Activated CD8-positive, alpha-beta memory T cell treated with anti-CD3 and anti-CD28 coated beads, Interleukin-2, amount 10 ng/mL, durations not matched to agents 7 days and 5 days (primary cell): ENCODE measurements at places on chromosomes 12 and 14. TPM values are rescaled to one million over a fixed set of nuclear protein-coding genes. Genes with fewer than 3 reads are reported as not detected.

DNA sequence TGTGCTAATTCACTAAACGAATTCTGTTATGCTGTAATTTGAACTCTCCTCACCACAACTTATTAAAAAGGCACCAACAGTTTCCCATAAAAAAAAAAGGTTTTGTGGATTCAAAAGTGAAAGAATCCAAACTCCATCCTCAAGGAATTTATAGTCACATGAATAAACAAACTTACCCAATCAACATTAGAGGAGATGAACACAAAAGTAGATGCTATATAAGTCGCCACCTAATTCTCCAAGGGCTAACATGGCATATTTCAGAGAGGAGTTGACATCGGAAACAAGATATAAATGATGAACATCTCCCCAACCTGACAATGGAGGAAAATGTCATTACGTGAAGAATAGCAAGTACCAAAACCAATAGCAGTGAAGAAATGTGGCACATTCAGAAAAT, 265.5 kb upstream of the PRKD1 start:
- DNase-seq = no peak

DNA sequence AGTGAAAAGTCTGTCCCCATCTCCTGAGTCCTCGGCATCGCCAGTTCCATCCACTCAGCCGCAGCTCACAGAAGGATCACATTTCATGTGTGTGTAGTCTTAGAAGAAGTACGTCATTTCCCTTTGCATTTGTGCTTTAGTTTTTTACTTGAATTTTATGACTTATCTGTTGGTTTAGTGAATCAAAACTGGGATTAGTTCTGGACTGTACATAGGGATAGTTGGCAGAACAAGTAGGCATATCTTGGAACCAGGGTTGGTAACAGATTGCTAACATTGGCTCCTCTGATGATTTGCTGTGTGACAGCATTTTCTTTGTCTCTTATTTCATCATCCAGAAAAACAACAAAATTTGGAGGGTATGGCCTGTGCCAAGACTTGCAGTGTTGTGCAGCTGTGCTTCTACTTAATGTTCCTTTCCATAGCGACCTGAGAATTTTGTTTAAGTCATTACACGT, 69.6 kb upstream of the AEBP2 start:
- no peak for DNase-seq

The KRT7 gene
- 4.7 TPM for total RNA-seq

DNA sequence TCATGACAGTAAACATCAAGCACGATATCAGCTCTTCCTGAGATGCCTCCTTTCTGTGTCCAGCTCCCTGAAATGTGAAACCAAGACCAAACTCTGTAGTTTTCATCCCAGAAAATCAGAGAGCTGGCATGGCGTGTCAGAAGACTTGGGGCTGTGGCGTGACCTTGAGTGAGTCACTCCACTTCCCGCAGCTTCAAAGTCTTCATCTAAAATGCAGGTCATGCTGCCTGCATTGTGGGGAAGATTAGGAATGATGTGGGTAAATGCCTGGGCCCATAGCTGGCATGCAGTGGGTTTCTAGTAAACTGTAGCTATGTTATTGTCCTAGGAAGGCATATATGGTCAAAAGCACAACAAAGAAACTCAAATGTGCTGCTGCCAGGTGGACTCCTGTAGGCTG, 28.8 kb downstream of the OAS2 start:
- no peak for DNase-seq

DNA sequence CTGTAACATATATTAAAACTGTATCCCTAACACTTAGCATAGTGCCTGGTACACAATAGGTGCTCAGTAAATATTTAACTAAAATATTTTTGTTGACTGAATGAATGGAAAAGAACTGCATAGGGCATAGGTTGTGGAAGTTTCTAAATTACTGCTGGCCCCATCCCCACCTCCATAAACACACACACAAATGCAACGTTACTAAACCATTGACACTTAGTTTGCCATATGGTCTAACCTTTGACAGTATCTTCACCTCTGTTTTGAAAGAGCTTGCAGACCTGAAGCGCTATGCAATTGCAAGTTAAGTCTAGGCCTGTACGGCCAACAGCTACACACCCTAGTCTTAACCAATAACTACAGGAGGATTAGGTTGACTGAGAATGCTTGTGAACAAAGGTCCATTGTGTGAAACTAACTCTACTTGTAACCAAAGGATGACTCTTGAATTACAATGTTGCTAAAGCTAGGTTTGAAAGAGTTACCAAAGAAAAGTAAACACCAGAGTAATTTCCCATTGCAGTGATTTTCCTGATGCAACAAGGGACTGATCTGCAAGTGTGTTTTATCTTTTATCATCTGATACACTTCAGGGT, 924 bp upstream of the MANSC1 start:
- DNase-seq = no peak

DNA sequence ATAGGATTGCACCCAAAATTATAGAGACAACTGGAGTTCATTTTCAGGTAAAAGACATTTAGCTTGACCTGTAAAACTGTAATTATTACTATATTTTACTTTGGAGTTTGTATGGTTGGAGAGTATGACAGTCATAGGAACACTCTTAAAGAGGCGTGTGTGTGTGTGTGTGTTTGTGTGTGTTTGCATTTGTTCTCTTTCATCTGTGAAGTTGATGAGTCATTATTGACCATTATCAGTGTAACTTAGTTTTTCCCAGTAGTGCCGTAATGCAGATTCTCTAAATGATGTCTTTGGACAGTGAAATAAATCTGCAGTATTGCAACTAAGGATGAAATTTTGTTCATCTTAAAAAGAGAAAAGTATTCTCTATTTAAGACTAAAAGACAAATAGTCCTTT, 13.0 kb downstream of the WASHC4 start:
- no peak for DNase-seq

DNA sequence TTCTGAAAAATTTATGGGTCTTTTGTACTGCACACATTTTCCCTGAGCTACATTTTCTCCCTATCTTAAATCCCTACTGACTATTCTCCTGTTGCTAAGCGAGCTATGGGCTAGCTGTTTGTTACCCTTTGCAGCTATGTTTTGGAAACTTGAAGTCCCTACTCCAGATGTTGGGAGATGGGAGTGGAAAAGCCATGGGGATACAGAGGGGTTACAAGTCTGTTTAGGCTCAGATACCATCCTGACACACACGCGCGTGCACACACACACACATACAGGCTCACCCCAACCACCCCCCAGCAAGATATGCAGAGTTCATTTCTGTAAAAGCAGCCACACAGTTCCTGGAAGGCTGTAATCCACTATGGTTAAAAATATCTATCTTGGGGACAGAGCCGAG, 15.8 kb downstream of the ATP5MC2 start:
- no peak for DNase-seq

GRCh38 chr12:102483466-102483865, 3.1 kb upstream of the IGF1 start:
- DNase-seq = no peak

DNA sequence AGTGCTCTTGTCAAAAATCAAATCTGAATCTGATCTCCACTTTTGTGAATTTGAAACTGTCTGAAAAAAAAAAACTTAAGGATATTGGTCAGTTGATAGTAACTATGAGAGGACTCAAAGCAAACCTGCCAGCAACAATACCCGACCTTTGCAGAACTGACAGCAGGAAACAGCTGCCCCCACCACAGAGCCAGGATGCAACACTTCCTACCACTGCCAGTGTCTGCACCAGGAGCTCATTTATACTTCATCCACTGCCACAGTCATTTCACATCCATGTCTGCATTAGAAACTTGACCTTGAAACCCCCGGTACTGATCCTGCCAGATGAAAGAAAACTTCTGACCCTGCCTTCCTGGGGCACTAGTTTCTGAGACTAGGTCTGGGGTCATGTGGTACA, 27.4 kb upstream of the RXYLT1 start:
- DNase-seq = peak; percentile 69

DNA sequence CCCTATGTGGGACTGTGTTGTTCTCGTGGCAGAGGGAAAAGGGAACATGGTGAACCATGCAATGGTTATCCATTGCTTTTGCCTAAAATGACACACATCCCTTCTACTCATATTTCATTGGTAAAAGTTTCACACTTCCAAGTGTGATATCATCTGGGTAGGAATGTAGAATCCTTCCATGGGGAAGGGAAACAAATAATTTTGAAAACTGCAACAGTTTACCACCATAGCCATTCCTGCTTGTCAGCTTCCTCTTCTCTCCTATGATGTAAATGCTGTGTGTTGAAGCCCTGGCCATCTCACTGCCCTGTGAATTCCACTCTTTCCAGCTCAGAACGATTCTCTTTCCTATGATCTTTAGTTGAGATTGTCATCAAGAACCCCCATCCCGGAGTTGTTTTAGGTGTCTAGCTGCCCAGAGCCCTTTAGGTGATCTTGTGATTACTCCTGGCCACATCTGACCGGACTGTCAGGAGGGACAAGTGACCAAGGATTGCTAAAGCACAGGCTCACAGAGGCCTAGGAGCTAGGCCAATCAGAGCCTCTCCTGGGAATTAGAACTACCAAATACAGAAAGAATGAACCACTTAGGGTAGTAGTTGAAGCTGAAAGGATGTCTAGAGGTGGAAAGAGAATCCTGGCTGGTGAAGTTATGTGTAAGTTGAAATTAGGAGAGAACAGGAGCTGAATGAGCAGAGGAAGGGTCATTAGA, 84.6 kb downstream of the VCPKMT start:
- DNase-seq = no peak

The MYH6 gene
- total RNA-seq = 0.23 TPM

The CFAP54 gene
- 1.4 TPM for total RNA-seq

GRCh38 chr12:117033382-117034221, 65.6 kb downstream of the TESC start:
- DNase-seq = no peak

- DNase-seq = no peak
Observed at GRCh38 chr14:99675951-99676350, 8.1 kb upstream of the CYP46A1 start.

DNA sequence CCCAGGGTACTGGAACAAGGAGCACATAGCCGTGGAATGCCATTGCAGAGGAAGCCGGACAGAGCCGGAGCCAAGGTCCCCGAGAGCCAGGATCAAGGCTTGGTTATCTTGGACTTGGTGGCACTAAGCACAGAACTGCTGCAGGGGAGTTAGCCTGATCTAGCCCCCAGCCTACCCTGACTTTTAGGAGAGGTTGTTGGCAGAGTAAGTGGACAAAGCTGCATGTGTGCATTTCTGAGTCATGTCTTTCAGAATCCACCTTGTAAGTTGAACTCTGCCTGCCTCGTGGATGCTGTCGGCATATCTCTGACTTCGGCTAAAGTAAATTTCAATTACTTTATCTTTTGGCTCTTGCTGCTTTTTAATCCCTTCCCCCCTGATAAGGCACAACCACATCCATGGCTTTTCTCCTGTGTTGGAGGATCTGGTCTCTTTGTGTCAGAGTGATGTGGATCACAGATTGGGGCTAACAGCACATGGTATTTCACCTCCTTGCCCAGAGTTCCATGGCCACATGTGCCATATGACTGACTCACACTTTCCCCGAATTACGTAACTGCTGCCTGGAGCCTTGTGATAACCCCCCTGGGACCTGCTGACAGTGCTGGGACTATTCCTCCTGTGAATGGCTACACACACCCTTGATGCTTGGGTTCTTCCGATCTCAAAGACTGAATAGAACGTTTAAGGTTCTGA, 240.3 kb downstream of the EMP1 start:
- DNase-seq = no peak

DNA sequence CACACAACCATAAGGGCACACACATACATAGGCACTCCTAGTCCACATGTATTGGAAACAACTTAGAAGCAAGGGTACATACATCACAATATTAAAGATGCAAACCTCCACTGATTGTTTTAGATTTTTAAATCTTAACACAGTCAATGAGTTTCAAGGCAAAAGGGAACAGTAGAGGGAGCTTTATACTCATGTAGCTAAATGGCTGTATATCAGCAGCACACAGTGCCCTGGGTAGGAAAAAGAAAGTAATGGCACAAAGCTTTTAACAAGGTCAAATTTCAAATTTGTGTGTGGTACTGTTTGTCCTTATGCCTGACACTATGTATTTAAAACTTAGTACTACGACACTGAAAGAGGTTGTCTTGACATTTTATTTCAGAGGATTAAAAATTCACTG, 262.0 kb downstream of the MED13L start:
- no peak for DNase-seq

GRCh38 chr12:94712815-94713515, 62.6 kb upstream of the TMCC3 start:
- DNase-seq = no peak

The AQP6 gene
- not detected for total RNA-seq

GRCh38 chr14:32576977-32577376, 247.9 kb downstream of the AKAP6 start:
- DNase-seq = no peak

The GLIPR1 gene
- 74.8 TPM for total RNA-seq

DNA sequence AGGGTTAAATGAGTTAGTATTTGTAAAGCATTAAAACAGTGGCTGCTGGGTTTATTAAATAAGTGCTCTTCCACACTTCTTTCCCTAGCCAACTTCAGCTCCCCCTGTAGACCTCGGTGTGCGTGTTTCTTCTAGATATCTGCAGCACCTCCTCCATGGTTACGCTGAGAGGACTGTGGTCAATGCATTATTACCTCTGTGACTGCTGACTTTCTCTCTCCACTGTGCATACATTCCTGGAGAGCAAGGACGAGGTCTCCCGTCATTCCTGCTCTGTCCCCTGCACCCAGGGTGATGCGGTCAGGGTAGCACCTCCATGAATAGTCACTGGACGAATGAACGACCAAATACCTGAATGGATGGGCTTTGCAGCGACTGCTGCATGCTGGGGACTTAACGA, 44.6 kb downstream of the ZFP36L1 start:
- no peak for DNase-seq

- DNase-seq = no peak
Observed at GRCh38 chr12:1778911-1779310, 41.5 kb upstream of the LRTM2 start.

The LRFN5 gene
- not detected for total RNA-seq

- no peak for DNase-seq
Observed at GRCh38 chr14:64671591-64671990, 32.6 kb upstream of the PLEKHG3 start.

GRCh38 chr14:44612002-44612401, 104.9 kb upstream of the FSCB start:
- DNase-seq = no peak

The IAPP gene
- total RNA-seq = not detected

The VRTN gene
- not detected for total RNA-seq

DNA sequence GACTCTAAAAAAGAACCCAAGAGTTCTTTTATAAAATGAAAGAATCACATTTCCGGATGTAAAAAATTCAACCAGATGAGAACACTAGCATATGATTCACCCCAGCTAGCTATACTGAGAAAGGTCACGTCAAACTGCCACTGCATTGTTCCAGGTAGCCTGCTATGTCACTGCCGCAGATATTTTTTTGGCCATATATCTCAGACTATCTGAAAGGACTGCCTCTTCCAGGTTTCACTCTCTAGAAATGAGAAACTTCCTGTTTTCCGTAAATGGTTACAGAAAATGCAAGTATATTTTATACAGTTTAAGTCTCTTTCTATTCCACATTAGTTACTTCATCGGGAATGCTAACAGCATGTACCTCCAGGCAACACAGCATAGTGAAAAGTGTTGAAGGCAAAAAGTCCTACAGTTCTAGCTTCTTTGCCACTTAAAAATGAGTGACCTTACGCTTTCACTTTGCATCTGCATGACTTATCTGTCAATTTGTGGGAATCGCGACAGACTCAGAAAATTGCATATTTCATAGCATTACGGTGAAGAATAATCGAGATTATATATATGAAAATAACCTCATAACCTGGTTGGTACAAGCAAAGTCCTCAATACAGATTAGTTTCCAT, 105.2 kb downstream of the MED13L start:
- peak; percentile 80 for DNase-seq

The B4GALNT3 gene
- 0.37 TPM for total RNA-seq
